ENCODE measurements at places on chromosomes 6 and 20.

GRCh38 chr6:33716890-33717632 is 5.6 kb upstream of the UQCC2 start:
- no peak for DNase-seq

DNA sequence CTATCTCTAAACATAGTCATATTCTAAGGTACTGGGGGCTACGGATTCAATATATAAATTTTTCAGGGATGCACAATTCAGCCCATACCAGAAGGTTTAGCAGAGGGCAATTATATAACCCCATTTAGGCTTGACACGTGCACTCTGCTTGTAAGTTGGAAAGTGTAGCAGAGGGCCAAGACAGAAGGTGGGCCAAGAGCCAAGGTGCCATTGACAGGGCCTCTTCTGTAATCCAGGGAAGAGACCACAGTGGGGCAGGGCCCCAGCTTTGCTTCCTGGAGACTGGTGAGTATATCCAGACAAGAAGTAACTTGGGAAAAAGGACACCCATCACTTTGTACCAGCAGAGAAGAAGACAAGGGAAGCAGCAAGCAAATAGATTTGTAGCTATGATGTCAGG is 672.4 kb upstream of the MARCKS start:
- DNase-seq: no peak

GRCh38 chr6:88899569-88900316 is 63.7 kb downstream of the RNGTT start:
- no peak for DNase-seq

DNA sequence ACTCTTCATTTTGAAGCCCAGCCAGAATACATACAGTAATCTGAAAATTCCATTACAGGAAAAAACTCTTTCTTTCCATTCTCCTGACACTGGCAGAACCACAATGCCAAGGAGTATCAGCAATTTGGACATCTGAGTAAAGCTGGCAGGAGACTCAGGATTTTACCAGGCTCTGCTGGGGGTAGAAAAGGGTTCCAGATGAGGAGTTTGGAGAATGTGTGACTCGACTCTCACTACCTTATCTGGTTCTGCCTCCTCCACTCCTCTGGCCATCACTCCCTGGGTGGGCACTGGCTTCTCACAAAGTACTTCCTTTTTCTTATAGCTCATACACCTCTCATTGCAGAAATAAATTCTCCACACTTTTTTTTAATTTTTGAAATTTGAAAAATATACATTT is 10.6 kb upstream of the WFDC8 start:
- DNase-seq: no peak

DNA sequence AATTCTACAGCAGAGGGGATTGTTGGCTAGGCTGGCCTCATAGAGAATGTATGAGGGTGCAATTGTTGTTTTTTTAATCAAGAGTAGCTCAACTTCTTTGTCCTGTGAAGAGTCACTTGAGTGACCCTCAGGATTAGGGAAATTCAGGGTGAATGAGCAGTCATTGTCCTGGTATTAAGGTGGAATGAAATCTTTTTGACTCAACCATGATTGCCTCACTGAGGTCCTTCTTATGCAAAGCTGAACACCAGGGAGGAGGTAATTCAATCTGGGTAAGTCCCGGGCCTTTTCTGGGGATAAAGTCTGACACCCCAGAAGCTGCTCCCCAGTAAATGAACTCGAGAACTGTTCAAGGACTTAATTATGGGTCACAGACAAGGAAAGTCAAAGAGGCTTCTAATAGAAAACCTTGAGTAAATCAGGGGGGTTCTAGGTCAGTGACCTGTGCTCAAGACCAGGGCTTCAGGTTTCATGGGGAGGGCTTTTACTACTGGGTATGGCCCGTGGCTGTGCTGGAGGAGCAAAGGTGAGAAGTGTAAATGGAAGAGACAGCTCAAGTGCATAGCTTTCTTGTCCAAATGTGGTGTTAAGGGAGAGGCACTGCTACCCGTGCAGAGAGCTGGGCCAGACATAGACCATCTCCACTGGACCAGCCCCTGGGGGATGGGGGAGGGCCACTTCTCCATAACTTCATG is 25.3 kb upstream of the ZBTB24 start:
- no peak for DNase-seq

GRCh38 chr6:95203153-95203754 is 374.1 kb upstream of the MANEA start:
- DNase-seq: no peak

DNA sequence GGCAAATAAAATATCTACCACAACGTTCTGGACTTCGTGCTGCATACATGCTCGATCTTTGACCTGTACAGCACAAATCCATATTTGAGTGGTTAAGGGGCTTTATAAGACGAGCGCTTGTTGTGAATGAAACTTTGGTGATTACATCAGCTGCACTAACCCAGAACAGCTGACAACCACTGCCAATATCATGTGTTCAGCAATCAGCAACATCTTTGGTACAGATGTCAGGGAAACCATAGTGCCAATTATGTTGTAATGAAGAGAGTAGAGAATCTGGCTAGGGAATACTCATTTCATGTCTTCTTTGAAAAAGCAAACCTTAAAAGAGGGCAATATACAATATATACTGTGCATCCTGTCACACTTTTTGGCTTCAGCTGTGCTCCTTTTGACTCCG is 188.6 kb upstream of the NT5E start:
- no peak for DNase-seq

DNA sequence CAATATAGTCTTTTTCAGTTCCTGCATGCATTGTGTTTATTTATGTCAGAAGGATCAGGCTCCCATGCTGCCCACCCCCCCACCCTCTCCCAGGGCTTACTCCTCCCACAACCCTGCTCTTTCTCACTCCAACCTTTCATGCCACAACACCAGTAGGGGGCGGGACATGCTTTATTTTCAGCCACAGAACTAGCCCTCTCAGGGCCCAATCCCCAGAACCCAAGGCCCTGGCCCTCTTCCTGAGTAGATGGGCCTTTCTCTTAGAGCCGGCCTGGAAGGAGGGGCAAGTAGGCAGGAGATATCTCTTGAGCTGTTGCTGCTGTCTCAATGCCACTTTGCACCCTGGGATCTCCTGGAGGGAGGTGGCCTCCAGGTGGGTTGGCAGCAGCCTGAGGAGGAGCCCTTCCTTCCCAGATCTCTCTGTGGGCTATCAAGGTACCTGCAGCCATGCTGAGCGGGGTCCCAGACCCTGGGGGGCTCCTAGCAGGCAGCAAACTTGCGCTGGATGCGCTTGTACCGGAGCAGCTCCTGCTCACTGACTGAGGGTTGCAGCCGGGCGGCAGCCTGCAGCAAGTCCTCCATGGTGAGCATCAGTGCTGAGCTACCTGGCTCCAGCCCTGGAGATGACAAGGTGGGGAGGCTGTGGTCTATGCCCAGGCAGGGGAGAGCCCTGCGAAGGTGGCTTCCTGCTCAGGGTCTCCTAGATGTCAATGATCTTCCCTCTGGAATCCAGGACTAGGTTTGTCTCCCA is 3.5 kb downstream of the GNMT start:
- DNase-seq: no peak

GRCh38 chr6:78308025-78308424 is 559.3 kb upstream of the IRAK1BP1 start:
- DNase-seq: no peak

GRCh38 chr6:130513770-130514169 is 148.0 kb downstream of the TMEM200A start:
- peak; percentile 80 for DNase-seq

- no peak for DNase-seq
Measured at GRCh38 chr6:7761051-7761450, 35.2 kb downstream of the BMP6 start.

DNA sequence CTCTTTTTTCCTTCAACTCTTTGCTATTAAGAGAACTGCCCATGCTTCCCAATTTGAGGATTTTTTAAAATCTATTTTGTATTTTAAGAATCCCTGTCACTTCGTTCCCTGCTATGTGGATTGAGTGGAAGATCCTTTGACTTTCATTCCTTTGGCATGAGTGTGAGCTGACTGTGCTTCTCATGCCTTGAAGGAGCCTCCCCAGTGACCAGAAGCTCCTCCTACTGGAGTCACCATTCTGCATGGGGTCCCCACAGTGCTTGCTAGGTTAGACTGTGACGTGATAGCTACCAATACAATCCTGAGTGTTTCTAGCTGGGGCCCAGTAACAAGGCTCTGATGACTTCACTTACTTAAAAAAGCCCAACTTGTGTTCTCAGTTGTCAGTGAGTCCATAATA is 104.4 kb upstream of the LAMP5 start:
- DNase-seq: no peak

DNA sequence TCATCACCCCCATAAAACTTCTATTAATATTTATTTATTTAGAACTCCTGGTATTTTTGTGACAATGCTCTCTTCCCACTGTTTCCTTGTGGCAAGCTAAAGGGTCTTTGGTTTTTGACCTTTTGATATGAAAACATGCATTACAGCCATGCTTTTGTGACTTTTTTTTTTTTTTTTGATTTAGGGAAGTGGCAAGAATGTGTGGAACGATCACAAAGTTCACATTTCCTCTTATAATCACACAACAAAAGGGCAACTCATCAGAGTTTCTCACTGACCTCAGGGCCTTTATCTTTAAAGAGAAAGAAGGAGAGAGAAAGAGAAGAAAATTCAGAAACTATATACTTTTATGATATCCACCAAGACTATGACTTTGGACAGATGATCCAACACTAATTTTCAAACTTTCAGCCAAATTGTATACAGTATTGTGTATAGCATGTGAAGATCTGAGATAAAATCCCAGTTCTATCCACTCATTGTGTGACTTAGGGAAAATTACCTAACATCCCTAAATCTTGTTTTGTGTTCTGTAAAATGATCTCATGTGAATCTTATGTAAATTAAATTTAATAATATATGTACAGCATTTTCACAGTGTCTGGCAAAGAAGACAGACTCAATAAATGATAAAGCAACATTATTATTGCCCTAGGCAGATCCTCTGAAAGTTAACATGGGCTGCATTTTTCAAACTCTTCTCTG is 106.8 kb upstream of the MARCKS start:
- DNase-seq: no peak

DNA sequence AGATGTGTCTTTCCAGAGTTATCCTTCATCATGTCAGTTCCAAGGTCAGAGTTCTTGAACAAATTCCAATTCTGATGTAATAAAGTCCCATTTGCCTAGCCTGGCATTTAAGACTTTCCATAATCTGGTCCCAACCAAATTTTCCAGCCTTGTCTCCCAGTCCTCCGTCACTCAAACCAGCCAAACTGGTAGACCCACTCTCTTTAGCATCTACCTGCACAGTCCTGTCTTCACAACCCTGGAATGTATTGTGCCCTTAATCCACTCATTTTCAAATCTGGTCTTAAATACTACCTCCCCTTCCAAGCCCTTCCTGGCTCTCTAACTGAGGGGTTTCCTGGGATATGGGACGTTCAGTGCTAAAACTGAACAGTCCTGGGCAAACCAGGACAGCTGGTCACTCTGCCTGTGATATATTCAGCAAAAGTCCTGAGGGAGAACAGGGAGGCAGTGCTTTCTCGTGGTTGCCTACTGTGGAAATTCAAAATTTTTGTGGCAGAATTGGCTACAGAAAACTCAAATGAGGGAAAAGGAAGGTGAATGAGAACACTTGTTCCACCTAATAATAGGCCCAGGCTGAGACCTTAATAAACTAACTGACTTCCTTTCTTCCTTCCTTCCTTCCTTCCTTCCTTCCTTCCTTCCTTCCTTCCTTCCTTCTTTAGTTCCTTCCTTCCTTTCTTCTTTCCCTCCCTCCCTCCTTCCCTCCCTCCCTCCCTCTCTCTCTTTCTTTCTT is 10.8 kb upstream of the AKAP7 start:
- no peak for DNase-seq

DNA sequence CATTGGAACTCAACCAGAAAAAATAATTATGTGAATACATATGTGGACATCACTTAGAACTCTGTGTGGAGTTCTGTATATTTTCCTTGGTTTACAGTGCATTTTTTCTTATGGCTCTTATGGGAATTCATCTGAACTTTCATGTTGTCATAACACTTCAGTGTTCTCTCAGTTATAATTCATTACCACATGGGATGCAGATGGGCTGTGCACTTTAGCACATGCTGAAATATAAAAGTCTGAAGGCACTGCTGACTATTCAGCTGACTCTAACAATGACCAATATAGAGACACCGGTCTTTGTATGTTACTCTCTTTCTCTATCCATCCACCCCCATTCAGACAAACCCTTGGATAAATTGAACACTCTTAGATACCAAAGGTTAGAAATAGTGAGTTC is 29.3 kb downstream of the GRIK2 start:
- no peak for DNase-seq

GRCh38 chr6:81455641-81456040 is 296.8 kb downstream of the TENT5A start:
- DNase-seq: no peak

- no peak for DNase-seq
Measured at GRCh38 chr6:155004576-155005372, 9.7 kb downstream of the TIAM2 start.

DNA sequence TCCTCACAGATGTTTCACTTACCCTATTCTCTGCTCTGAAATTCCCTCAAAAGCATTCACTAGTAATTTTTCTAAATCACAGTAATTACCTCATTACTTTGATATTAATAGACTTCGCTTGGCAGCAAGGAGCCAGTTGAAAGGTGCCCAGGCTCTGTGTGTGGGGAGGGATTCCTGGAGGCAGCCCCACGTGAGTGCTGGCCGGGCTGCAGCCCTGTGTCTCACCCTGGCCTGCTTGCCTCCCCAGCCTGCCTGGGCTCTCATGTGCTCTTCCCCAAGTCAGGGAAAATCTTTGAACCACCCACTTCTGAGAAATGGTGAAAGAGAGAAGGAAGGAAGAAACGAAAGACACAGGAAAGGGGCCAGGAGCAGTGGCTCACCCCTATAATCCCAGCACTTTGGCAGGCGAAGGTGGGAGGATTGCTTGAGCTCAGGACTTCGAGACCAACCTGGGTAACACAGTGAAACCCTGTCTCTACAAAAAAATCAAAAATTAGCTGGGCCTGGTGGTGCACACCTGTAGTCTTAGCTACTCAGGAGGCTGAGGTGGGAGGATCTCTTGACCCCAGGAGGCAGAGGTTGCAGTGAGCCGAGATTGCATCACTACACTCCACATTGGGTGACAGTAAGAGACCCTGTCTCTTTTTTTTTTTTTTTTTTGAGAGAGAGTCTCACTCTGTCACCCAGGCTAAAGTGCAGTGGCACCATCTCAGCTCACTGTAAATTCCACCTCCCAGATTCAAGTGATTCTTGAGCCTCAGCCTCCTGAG is 20.0 kb upstream of the SNTA1 start:
- DNase-seq: no peak

GRCh38 chr6:154071236-154071635 is 32.2 kb downstream of the OPRM1 start:
- no peak for DNase-seq

- DNase-seq: no peak
Measured at GRCh38 chr6:115004982-115005381, 662.2 kb upstream of the HS3ST5 start.

DNA sequence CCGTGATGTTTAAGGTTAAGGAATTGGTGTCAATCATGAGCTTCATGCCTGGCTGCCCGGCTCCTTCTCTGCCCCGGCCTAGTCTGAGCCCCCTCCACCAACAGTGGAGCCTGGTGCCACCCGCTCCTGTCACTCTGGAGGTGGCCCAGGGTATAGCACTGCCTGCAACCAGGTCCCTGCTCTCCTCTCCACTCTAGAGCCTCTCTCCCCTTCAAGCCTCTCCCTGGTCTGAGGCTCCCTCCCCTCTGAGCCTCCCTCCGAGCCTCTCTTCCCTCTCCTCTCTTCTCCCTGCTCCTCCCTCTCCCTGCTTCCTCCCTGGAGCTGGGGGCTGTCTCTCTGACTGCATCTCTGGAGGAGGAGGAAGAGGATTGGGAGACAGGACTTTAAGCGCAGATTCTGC is 31.3 kb upstream of the MRGBP start:
- no peak for DNase-seq

- no peak for DNase-seq
Measured at GRCh38 chr6:33419580-33420490, at the start of gene SYNGAP1. SYNGAP1 (plus strand) TSS chr6:33420065; CDS start chr6:33420265, 200 bp downstream.

- DNase-seq: no peak
Measured at GRCh38 chr6:148981515-148981914, 234.7 kb downstream of the UST start.

All from natural killer cell treated with Interleukin-12 subunit alpha and Interleukin-12 subunit beta and Interleukin-15 and Interleukin-18, amount 100 ng/mL, for 72 hours (primary cell).